Fibroblast of villous mesenchyme (primary cell): ENCODE measurements at places on chromosomes 5 and 9. TPM values are rescaled to one million over a fixed set of nuclear protein-coding genes. Genes with fewer than 3 reads are reported as not detected.

Gene ZNF618
- total RNA-seq, result 12.5 and 15.1 TPM in 2 replicates

Gene LRRC19
- not detected in 2 replicates for total RNA-seq

Gene INSL6
- total RNA-seq, result 0.43 and 0.64 TPM in 2 replicates

Gene PRDM9
- total RNA-seq, result not detected in 2 replicates
